ENCODE measurements at places on chromosomes 16 and 17.

DNA sequence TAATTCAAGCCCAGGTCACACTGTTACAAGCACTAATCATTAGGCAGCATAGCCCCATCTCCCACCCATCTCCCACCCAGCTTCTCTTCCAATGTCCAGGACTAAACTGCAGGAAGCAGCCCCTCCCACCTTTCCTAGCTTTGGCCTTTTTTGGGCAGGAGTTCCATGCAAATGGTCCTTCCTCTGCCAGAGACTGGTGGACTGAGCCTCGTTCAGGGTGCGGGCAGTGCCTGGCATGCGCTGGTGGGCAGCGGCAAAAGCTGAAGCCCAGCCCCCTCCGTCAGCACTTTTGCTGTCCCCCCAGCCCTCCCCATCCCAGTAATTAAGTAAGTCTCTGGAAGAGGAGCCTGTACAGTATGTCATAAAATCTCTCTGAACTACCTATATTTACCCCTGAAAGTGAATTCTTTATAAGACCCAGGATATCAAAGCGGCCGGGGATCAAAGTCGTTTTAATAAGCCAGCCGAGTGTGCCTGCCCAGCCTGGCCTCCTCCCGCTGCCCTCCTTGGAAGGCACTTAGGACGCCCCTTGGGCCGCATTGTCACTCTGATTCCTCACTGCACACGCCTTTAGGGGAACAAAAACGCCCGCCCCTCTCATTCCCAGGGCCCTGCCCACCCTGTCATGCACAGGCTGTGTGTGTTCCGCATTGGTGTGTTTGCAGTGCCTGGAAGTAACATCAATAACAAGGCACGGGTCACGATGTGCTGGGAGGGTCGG lies 109.9 kb downstream of the IRX5 start:
- no peak for DNase-seq

DNA sequence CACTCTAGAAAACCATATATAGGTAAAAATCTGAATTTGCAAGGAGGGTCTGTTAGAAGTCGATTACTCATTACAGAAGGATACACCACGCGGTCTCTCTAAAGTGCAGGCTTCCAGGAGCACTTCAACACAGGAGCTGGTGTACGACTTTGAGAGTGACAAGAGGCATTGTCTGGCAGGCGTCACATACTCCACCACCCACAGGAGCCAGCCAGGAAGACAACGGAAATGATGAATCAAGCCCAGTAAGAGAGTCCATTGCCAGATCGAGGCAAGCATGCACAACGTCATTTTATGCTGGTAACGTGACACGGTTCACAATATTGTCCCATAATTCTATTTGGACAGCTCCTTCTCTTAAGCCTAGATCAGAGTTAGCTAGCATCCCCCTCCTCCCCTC lies 15.0 kb upstream of the CACNG4 start:
- DNase-seq: no peak

DNA sequence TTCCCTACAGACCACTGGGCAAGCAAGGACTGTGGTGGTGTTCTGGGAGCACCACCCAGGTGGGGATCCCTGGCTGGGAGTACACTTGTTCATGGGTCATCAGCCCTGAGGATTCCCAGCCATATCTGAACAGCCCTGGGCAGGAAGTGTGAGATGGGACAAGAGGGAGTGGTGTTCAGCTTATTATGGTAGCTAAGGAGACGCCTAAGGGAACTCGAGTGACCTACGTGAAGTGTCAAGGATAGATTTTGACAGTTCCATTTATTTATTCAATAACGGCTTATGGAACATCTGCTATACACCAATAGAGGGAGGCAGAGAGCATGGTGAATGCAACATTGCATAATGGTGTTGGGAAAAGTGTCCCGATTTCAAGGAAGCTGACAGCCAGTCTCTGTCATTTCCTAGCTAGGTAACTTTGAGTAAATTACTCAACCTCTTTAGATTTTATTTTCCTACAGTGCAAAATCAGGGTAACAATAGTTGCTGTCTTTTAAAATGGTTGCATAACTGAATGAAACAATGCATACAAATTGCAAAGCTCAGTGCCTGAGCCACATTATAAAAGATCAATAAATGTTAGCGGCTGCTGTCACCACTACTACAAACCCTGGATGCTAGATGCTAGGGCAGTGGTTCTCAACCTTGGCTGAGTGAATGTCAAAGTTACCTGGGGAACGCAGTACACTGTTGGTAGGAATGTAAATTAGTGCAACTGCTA lies 534.1 kb downstream of the GRIN2A start:
- no peak for DNase-seq

GRCh38 chr17:43439041-43439440 lies 40.2 kb downstream of the ARL4D start:
- no peak for DNase-seq
